Muscle of arm (tissue), 14 donors: ENCODE measurements at places on chromosomes 1 and 21. TPM values are rescaled to one million over a fixed set of nuclear protein-coding genes. Genes with fewer than 3 reads are reported as not detected.

GRCh38 chr21:38244885-38245869 is 11.6 kb upstream of the KCNJ15 start:
- DNase-seq: no peak

GRCh38 chr1:99457381-99458165 is 188.3 kb upstream of the PALMD start:
- DNase-seq: no peak

- DNase-seq: no peak
Observed at GRCh38 chr21:26099610-26100219, 70.9 kb downstream of the APP start.

DNA sequence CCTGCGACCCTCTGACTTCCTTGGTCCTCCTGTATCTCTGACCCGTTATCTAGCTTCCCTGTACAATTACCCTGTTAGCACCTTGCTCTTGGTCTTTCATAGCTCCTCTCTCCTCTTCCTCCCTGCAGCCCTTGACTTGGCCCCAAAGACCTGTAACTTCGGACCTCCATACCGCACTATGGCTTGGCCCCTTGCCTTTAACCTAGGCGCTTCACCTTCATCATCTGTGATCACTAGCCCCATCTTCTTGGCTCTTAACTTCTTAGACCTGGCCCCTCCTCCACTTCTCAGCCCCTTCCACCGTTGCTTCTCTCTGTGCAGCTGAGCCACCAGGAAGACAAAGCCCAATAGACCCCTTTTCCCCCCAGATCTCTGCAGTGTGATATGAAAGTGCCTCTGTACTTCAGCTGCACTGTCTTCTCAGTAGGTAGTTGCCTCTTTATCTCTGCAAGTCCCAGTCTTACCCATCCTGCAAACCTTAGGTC is 740 bp downstream of the ZNF691 start:
- no peak for DNase-seq

DNA sequence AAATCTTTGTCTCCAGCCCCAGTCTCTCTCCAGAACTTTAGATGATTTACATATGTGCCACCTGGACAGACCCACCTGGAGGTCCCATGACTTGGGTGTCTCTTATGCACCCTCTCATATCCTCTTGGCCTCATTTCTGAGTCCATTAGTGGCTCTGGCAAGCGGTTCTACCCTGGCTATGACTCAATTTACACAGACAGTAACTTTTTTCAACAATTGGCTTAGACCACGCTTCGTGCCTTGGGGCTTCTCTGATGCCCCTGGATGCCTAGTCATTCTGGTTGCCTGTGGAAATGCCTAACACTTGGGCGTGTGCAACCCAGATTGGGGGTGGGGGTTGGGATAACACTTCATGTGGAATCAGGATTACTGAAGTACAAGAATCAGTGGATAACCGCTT is 57.1 kb upstream of the GADD45A start:
- no peak for DNase-seq

GRCh38 chr1:19044975-19045831 is 88.7 kb upstream of the IFFO2 start:
- DNase-seq: no peak

DNA sequence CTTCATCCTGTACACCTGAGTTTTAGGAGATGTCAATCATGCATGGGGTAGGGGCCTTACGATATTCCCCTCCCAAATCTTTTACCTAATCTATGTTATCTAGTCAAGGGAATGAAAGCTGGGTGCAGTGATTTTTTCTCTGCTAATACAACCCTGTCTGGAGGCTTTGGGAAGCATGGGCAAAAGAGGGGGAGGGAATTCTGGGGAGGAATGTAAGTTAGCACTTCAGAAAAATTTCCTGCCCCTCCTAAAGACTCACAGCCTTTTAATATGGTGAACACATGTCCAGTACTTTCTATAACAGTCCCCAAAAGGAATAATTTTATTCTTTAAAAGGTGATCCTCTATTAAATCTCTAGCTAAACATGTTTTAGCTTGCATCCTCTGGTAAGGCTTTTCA is 25.6 kb upstream of the PRELP start:
- no peak for DNase-seq

DNA sequence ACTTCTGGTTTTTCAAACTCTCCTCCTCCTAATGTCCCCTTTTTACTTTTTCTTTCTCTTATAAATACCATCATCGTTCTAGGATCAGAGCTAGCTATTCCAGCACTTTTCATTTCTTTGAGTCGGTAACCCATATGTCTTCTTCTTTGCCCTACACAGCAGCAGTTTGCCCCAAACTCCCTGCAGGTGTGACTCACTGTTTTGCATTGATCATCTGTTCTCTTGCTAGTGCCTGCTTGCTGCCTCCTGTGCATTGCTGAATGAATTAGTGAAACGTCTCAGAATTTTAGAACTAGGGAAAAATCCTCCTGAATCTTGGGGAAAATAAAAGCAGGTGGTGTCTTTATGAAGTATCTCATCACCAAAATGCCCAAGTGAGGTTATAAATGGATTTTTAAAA is 21.7 kb downstream of the KCNK2 start:
- no peak for DNase-seq

- DNase-seq: no peak
Observed at GRCh38 chr21:24369278-24369677, 1238.0 kb downstream of the MRPL39 start.

DNA sequence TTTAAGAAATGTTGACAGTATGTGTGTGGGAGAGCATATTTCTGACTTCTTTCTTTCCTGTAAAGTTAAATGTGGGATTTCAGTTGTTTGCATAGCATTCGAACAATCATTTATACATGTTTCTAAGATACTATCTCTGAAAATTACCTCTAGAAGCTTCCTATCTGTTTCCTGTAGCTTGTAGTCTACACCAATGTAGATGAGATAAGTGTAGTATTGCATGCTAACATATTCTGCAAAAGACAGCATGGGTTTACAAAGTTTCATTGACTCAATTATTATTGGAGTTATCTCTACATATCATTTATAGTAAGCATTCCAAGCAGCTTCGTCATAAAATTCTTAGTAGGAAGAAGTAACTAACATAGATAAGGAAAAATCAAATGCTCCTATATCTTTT is 98.9 kb upstream of the DPYD start:
- DNase-seq: no peak

DNA sequence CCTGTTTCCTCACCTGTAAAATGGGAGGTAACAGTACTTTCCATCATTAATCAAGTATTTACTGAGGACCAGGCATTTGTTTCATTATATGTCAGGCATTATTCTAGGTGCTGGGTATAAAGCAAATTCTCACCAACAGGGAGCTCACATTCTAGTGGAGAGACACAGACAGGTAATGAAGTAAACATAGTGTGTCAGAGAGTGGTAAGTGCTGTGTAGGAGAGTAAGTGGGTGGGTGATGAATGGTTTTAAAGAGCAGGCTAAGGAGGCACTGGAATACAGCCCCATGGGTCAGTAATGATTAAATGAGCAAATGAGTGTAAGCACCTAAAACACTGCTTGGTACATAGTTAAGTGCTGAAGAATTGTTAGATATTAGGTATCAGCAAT is 60.4 kb downstream of the DNTTIP2 start:
- DNase-seq: no peak

DNA sequence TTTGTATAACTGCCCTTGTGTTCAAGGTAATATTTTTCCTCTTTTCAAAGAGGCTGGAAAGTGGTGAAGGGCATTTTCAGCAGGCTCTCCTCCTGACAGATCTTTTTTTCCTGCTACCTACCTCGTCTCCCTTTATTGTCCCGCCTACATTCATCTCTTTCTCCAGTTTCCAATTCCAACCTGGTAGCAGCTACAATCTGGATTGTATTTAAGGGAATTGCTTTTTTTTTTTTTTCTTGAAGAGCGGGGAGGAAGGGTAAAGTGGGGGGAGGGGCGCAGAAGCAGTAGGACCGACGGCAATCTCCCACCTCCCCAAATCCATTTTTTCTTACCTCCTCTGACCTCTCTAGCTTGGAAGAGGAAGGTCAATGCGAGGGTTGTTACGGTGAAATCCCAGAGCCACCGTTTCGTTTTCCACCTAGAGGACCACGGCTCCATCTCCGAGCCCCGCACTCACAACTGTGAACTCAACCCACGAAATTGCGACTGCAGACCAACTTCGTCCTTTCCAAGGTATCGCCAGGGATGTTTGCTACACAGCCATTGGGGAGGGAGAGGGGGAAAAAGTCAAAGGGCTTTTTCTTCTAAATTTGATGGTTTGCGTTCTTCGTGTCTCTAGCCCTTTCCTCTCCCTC is 464 bp downstream of the COL11A1 start:
- no peak for DNase-seq

DNA sequence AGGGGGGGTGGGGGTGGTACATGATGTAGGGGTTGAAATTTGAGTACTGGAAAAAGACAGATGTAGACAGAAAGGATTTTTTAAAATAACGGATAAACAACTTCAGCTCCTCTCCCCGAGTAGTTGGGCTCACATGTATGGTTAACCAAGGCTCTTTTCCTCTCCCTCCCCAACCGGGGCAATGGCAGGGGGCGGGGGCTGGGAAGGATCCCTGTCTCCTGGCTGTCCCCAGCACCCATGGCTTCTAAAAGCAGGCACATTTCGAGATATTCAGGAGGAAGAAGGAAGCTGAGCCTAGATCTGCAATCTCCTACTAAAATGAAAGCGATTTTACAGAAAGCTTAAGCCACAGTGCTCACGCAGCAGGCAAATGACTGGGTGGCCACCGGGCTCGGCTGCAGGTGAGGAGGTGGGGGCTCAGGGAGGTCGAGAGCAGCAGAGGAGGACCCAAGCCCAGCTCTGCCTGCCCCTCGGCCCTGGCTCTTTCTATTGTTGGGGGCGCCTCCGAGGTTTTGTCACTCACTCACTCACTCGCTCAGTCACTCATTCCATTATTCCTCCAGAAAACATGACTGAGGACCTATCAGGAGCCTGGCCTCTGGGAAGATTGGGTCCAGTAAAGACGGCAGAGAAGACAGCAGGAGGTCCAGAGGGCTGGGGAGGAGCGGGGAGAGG is 573.3 kb downstream of the PTPRU start:
- no peak for DNase-seq

DNA sequence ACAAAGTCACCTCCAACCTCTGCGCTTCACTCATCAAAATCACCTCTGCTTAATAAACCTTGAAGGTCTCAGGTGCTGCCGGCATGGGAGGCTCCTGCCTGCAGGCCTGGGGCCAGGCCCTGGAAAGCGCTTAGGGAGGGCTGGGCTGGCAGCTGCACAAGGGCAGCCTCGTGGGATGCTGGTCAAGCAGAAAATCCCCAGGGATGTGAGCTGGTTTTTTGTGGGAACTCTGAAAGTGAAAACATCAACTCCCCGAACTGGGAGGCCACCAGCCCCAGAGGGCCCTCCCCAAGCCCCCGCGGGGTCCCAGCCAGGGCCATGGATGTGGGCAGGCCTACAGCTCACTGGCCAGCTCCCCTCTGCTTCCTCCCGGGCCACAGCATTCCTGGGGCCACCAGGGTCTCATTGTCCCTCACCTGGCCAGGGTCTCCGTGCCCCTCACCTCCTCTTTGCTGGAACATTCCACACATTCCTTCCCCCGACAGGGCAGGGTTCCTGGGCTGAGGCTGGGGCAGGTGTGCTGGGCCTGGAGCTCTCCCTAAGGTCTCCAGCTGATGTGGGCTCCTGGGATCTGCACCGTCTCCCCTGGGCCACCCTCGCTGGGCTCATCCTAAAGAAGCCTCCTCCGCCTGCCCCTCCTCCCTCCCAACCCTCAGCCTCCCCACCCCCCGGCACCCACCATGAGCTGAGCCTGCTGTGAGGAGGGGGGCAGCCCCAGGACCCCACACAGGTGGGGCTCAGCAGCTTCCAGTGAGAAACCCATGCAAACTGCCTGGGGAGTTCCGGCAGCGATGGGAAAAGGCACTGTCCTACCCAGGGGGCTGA is 36.0 kb upstream of the POFUT2 start:
- no peak for DNase-seq

GPR3 gene
- polyA plus RNA-seq: 0.69 TPM

SLC35F3 gene
- polyA plus RNA-seq: not detected

S100A1 gene
- polyA plus RNA-seq: 14.4 TPM

FMO2 gene
- 0.72 TPM for polyA plus RNA-seq

STUM gene
- polyA plus RNA-seq: 19.8 TPM

CFHR1 gene
- 0.43 TPM for polyA plus RNA-seq
